Umbilical cord (tissue), 2 donors: ENCODE measurements at places on chromosomes 12 and 14.

GRCh38 chr14:100524233-100524932, 62.8 kb downstream of the BEGAIN start:
- no peak for DNase-seq

DNA sequence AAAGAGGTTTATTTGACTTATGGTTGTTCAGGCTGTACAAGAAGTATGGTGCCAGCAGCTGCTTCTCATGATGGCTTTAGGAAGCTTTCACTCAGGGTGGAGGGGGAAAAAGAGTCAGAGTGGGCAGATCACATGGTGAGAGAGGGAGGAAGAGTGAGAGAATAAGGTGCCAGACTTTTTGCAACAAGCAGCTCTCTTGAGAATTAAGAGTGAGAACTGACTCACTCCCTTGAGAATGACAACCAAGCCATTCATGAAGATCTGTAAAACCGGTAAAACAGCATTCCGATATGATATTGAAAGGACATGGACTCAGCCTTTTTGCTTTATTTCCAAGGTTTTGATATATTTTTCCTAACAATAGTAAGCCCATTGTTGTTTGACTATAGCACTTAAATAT, 501.2 kb downstream of the GALC start:
- DNase-seq = no peak

- no peak for DNase-seq
Measured at GRCh38 chr14:52354242-52354641, 40.1 kb downstream of the PTGER2 start.

GRCh38 chr12:97748298-97748697, 285.7 kb downstream of the RMST start:
- DNase-seq = no peak

DNA sequence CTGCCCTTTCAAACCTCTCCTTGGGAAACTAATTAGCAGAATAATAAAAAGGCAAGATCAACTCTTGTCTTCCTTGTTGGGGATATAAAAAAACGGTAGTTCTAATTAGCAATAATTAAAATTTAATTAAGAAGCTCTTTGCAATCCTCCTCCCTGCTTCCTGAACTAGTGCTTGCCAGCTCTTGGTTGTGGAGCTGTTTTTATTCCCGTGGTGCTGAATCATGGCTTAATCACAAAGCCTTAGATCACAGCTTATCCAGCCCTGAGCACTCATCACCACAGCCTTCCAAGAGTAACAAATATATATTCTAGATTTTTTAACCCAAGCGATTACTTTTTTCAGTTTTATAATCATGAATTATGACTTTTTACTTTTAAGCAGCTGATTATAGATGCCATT, 63.2 kb upstream of the INSM2 start:
- DNase-seq = peak; percentile 3

GRCh38 chr14:68459480-68460136, 333.3 kb downstream of the ZFP36L1 start:
- DNase-seq = no peak

DNA sequence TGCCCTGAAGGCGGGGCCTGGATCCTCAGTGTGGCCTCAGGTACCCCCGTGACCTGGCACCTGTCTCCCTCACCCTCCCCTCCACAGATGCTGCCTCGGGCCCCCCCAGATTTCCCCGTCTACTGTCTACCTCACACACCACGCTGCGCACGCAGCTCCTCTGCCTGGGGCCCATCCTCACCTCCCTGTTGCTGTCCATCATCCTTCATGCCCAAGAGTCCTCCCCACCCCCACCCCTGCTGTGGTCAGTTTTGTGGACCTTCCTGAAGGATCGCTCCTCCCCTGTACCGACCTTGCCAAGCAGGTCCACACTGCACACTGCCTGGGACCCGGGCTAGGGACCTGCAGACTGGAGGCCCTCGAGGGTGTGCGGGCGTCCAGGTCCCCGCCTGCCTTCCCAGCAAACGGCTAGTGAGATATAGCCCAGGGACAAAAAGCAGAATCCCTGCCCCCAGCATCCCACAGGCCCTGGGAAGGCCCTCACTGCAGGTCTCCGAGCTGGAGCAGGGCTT, 197.4 kb upstream of the DIO3 start:
- no peak for DNase-seq

DNA sequence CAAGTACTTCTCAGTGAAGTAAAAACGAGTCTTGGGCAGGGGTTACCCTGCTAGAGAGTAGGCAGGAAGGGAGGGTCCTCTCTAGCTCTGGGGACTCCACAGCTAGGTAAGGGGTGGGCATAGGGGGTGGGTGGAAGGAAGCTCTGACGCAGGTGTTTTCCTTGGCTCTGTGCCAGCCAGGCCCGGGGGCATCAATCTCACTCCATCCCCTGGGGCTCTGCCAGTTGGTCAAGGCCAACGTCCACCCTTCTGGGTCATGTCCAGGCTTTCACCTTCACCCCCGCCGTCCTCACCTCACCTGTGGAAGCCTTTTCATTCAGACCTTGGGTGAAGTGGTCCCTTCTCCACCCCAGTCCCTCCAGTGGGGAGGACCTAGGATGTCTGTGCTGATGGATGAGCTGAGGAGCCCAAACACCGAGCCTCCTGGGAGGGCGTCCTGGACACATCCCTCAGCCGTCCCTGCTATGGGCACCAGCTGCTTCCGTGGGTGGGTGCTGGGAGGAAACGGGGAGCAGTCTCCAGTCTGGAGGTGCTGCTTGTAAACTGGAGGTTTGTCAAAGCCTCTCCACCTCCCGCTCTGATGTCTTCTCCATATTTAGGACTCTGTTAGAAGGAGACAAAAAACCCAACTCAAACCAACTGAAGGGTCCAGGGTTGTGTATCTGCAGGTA, 71.5 kb upstream of the SFSWAP start:
- DNase-seq = no peak

DNA sequence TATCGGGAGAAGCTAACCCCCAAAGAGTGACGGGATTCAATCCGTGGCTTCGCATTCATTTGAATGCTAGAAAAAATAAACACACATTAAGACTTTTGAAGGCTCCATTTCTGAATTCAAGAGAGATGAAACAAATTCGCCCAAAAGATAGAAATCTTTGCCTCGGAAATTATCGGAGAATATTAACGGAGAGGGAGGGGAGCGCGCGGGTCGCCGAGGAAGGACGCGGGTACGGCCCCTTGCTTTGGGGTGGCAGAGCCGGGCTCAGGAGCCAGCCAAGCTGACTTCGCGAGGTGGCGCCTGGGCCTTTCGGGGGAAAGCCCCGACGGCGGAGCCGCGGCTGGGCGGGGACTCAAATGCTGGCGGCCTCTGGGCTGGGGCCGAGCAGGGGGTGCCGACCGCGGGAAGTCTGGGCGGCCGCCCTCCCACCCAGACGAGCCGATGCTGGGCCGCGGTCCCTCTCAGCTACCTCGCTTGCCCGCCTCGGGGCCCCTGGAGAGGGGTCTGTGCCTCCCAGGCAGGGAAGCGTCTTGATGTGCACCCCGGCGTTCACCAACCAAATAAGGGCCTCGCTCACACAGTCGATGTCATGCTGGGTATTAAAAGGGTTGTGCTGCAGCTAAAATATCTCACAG, 14.7 kb downstream of the NKX2-1 start:
- no peak for DNase-seq

- DNase-seq = peak; percentile 88
Measured at GRCh38 chr14:99806836-99807235, 13.6 kb downstream of the EML1 start.

- DNase-seq = no peak
Measured at GRCh38 chr14:77273796-77274195, 2.8 kb upstream of the NGB start.

- peak; percentile 61 for DNase-seq
Measured at GRCh38 chr14:58717211-58717610, 79.4 kb downstream of the DACT1 start.

DNA sequence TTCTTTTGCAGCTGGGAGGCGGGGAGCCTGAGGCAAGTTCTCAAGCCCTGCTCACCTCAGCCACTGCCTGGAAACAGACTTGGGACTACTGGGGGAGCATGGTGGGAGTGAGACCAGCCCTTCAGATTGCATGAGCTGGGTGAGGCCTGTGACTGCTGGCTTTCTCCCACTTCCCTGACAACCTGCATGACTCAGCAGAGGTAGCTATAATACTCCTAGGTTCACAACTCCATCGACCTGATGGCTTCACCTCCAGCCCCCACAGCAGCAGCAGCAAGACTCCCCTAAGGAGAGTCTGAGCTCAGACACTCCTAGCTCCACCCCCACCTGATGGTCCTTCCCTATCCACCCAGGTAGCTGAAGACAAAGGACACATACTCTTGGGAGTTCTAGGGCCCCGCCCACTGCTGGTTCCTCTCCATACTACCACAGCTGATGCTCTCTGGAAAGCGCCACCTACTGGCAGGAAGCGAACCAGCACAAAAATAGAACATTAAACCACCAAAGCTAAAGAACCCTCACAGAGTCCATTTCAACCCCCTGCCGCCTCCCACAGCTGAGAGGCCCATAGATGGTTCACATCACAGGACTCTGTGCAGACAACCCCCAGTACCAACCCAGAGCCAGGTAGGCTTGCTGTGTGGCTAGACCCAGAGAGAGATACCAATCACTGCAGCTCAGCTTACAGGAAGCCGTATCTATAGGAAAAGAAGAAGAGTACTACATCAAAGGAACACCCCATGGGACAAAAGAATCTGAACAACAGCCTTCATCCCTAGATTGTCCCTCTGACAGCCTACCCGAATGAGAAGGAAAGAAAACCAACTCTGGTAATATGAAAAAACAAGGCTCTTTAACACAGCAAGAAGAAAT, 68.7 kb downstream of the RPAP3 start:
- DNase-seq = no peak

DNA sequence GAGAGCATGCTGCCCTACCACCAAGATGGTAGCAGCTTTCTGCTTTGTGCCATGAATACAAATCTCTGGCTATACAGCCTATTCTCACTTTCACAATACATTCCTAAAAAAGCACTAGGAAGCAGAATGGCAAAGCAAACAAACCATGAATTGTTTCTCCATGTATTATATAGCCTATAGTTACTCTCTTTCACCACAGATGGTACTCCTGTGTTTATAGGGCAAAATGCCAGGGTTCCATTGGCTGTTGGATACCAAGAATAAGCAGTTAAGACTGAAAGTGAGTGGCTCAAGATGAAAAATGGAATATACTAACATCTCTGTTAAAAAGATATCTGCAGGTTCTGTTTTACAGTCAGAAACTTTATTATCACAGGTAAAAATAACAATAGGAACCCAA, 11.1 kb downstream of the ARF3 start:
- no peak for DNase-seq
